Right renal cortex interstitium (tissue), 3 donors: ENCODE measurements at places on chromosomes 6 and 20.

DNA sequence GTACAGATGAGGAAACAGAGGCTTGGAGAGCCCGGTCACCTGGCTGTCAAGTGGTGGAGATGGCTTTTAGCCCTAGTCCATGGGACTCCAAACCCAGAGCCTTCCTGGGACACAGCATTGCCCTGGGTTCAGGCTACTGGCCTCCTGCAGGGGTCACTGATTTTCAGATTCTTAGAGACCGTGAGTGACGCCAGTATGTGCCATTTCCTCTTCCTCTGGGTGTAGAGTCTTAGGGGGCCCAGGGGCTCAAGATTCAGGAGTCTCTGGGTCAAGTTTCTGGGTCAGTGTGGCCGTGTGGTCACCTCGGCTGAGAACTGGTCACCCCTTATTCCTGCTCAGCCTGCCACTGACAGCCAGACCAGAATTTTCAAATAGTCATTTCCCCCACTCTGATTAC lies 574 bp downstream of the ARHGAP40 start:
- DNase-seq: no peak

- DNase-seq: no peak
These were observed 31.0 kb downstream of the POM121L2 start for GRCh38 chr6:27281105-27281539.

- no peak for DNase-seq
These were observed at the start of gene PHF1 for GRCh38 chr6:33410711-33411631. TSS of gene PHF1 (plus strand) at chr6:33411014. CDS start at chr6:33412264, 1,250 bp downstream.

GRCh38 chr6:12577124-12577850 lies 139.3 kb upstream of the PHACTR1 start:
- no peak for DNase-seq

DNA sequence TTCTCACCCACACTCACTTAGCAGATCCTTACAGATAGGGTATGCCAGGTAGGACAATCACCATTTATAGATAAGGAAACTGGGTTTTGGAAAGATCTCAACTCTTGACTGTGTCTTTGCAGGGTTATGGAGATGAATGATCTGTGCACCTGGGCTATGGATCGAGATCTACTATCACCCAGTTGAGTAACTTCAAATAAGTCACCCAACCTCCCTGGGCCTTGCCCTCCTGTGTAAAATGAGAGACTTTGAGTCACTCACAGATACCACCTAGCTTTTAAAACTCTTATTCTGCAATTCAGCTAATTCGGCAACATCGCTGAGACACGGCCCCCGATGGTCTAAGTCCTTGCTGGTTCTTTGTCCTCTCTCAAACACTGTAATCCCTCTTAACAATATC lies 53.5 kb downstream of the HIVEP2 start:
- DNase-seq: no peak

- DNase-seq: no peak
These were observed 47.7 kb downstream of the AKAP7 start for GRCh38 chr6:131182991-131183425.

DNA sequence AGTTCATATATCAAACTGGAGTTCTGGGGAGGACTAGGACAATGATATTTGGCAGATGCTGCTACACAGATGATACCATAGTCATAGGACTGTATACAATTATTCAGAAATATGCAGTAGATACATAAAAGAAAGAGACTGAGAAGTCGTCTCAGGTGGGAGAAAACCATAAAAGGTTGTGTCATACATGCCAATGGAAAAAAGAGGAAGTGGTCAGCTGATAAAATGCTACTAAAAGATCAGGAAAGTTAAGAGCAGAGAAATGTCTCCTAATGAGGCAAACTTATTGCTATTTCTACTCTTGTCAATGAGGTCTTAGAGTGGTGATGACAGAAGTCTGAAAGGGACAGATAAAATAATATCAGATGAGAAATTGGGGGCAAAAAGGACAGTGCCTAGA lies 407.6 kb downstream of the COL12A1 start:
- no peak for DNase-seq

DNA sequence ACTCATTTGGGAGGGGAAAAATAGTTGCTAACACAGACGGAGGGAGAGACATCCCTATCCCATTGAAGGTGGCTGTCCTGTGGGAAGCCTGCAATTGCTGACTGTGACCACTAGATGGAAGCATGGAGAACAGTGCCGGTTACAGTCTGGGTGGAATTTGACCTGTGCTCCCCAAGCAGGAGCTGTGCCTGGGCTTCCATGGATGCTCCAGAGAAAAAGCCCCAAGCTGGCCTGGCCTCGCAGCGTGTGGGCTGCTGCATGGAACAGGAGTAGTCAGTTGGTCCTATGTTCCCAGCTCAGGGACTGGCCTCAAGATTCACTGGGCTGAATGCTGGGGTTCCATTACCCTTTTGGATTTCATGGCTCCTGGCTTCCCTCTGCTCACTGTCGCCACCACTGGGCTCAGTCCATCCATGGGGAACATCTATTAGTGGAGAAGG lies 116.3 kb upstream of the CHD6 start:
- peak; percentile 18 for DNase-seq

DNA sequence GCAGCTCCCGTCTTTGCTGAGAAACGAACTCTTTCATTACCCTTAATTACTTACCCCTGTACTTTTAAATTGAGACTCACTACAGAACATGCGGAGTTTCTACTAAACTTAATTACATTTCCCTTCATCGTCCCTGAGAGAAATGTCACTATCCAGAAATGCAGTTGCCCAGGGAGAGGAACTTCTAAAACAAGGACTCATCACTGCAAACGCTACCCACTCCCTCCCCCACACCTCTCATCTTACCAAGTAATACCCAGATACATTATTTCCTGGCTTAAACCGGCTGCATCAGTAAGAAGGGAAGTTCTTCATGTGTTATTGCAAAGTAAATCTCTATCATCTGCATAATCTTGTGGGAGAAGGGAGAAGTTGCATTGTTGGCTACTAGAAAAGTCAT lies 138.3 kb downstream of the IPCEF1 start:
- DNase-seq: no peak

- DNase-seq: no peak
These were observed 64.3 kb downstream of the ANKS1A start for GRCh38 chr6:34953061-34954025.

DNA sequence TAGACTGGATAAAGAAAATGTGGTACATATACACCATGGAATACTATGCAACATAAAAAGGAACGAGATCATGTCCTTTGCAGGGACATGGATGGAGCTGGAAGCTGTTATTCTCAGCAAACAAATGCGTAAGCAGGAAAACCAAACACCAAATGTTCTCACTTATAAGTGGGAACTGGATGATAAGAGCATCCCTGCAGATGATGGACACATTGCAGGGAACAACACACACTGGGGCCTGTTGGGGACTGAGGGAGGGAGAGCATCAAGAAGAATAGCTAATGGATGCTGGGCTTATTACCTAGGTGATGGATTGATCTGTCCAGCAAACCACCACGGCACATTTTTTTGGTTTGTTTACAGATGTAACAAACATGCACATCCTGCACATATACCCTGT lies 470.5 kb upstream of the CITED2 start:
- no peak for DNase-seq

DNA sequence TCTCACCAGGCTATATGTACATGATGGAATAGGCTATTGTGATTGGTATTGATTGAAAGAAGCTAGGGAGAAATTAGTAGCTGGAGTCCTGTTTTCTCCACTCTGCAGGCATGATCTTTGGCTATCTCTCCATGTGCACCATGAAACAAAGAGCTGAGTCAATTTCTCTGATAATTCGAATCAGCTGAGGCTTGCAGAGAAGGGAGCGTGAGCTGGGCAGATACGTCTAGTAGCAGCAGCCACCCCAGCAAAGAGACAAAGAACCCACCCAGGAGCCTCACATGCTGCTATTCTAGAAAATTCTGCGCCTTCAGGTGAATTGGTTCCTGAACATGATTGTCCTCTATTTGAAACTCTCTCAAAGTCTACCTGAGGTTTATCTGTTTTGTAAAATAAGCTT lies 6.9 kb upstream of the SGK1 start:
- no peak for DNase-seq

GRCh38 chr6:121932076-121932991 lies 467.1 kb upstream of the HSF2 start:
- DNase-seq: peak; percentile 41

DNA sequence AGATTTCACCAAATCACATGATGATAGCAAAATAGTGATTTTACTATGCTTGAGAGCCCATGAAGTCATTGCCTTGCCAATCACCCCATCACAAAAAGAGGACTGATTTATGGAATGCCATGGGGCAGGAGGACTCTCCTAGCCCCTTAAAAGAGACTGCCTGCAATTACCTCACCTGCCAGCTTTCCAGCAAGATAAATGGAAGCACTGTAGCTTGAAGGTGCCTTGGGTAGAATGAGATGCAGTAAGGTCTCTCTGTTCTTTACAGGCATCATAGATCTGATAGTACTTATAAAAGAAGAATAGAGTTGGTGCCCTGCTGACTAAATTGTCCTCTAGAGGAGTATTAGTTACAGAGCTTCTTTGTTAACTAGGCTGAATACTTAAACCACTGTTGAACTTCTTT lies 242.3 kb downstream of the TMEM242 start:
- DNase-seq: no peak

DNA sequence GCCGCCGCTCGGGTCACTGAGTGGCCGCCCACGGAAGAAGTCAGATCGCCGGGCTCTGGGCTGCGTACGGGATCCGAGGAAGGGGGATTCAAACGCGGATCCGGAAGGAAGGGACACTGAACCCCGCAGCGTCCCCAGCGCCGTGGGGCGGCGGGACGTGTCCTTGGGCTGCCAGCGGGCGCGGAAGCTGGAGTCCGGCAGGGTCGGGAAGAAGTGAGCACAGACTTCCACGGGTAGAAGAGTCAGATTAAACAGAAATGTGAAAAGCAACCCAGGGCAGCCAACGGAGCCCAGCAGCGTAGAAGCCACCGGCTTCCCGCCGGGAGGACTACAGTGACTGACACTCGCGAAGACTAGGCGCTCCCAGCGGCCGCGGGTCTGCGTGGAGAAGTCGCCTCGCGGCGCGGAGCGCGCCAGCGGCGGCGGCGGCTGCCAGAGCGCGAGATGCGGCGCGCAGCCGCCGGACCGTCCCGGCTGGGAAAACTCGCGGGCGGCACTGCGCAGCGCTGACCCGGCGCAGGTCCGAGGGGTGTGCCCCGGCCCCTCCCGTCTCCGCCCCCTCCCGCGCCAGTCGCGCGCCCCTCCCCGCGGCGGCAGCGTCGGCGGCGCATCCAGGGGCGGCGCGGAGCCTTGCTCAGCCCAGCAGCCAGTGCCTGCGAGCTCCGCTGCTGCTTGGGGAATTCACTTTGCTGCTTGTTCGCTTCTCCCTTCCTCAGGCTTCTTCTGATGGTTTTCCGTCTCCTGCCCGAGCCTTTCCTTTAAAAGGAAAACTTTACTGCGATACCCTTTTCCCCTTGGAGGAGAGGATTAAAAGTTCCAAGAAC lies at the start of gene SAMD5:
Gene SAMD5, plus strand, starts transcription at position 649 of the 824 bp plus-strand sequence. CDS start 239 bp downstream, outside the sequence.
- DNase-seq: peak; percentile 39

- DNase-seq: no peak
These were observed 31.2 kb downstream of the FERMT1 start for GRCh38 chr20:6091661-6092060.

DNA sequence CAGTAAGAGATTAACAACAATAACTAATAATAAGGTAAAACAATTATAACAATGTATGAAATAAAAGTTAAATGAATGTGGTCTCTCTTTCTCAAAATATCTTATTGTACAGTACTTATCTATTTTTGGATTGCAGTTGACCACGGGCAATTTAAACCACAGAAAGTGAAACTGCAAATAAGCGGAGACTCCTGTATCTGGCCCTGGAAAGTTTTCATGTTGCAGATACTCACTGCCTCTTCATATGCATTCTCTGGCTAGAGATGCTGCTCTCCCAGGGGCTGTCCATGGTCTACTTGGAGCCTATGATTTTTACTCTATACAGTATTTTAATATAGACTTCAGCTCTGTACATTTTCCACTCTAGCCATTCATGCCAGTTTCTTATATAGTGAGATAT lies 230.8 kb downstream of the FUT9 start:
- no peak for DNase-seq

- no peak for DNase-seq
These were observed 517.9 kb upstream of the MARCKS start for GRCh38 chr6:113339209-113339608.

DNA sequence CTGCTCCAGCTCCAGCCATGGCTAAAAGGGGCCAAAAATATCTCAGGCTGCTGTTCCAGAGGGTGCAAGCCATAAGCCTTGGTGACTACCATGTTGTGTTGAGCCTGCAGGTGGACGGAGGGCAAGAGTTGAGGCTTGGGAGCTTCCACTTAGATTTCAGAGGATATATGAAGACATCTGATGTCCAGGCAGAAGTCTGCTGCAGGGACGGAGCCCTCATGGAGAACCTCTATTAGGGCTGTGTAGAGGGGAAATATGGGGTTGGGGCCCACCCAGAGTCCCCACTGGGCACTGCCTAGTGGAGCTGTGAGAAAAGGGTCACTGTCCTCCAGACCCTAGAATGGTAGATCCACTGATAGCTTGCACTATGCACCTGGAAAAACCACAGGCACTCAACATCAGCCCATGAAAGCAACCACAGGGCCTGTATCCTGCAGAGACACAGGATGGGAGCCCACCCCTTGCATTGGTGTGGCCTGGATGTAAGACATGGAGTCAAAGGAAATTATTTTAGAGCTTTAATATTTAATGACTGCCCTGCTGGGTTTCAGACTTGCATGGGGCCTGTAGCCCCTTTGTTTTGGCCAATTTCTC lies 70.5 kb downstream of the NINL start:
- no peak for DNase-seq

DNA sequence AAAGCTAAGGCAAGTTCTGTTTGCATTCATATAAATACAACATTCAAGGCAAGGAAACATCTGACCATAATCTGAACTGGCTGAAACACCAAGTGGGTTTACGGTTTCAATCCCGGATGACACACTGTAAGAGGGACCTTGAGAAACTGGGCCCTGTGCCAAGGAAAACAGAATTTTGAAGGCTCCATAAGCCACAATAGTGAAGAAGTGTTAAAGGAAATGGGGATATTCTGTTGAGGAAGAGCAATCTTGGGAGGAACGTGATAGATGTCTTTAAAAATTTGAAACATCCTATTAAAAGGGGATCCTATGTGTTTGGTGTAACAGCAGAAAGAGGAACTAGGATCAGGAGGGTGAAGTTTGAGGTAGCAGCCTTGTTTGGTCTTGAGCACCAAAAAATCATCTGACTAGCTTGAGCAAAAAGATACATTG lies 82.4 kb upstream of the TAB2 start:
- DNase-seq: peak; percentile 31

- DNase-seq: no peak
These were observed 77.1 kb downstream of the JAG1 start for GRCh38 chr20:10596710-10597121.

DNA sequence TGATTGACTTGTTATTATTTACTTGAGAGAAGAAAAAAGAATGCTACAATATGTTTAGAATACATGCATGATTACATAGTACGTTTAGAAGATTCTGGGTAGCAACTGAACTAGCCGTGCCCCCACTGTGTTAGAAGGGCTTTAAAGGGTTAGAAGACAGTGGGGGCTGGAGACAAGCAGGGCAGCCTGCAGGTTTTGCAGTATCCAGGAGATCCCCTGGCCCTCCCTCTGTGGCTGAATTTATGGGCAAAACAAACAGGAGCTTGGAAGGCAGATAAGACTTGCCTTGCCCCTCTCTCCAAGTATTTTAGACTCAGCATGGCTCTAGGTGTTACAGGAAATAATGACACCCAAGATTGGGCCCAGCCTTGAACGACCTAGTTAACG lies 179.2 kb downstream of the CLIC5 start:
- DNase-seq: no peak

GRCh38 chr6:75117701-75118100 lies 88.2 kb downstream of the COL12A1 start:
- DNase-seq: no peak
